Activated T-cell treated with anti-CD3 and anti-CD28 coated beads for 48 hours (primary cell): ENCODE measurements at places on chromosomes 6 and 20.

GRCh38 chr6:12474167-12475140 lies 184.3 kb downstream of the EDN1 start:
- no peak for DNase-seq

- no peak for DNase-seq
These were observed 19.9 kb downstream of the CAP2 start for GRCh38 chr6:17413313-17413750.

DNA sequence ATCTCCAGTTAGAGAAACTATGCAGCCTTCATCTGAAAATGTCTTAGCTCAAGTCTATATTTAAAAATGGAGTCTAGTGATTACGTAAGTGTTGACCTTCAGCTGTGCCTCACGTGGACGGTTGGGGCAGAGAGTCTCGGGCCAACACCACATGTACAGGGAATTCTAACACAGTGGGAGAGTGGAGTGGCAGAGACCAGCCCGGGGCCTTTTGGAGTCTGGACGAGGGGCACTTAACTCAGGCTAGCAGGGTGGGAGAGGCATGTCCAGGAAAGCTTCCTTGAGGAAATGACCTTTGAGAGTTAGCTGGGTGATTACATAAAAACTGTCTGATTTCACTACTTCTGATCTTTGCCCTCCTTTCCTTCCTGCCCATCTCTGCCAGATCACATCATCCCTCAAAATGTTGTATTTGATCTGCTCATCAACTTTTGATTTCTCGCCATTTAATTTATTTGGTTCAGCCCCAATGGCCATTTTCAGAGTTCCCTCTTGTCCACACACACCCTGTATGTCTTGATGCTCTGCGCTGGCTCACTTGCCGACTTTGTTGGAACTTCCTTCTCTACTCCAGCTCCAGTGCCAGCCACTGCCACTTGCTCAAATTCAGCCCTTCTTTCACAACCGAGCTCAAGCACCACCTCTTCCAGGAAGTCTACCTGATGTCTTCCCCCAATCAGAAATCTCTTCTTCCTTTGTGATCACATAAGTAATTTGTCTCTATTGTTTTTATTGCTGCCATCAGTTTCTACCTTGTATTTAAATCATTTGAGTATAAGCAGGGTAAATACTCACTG lies 2.6 kb downstream of the ARMC2 start:
- no peak for DNase-seq

GRCh38 chr6:12636336-12636735 lies 80.2 kb upstream of the PHACTR1 start:
- no peak for DNase-seq

- DNase-seq, result no peak
These were observed 378 bp upstream of the ERVFRD-1 start for GRCh38 chr6:11111769-11112437.

DNA sequence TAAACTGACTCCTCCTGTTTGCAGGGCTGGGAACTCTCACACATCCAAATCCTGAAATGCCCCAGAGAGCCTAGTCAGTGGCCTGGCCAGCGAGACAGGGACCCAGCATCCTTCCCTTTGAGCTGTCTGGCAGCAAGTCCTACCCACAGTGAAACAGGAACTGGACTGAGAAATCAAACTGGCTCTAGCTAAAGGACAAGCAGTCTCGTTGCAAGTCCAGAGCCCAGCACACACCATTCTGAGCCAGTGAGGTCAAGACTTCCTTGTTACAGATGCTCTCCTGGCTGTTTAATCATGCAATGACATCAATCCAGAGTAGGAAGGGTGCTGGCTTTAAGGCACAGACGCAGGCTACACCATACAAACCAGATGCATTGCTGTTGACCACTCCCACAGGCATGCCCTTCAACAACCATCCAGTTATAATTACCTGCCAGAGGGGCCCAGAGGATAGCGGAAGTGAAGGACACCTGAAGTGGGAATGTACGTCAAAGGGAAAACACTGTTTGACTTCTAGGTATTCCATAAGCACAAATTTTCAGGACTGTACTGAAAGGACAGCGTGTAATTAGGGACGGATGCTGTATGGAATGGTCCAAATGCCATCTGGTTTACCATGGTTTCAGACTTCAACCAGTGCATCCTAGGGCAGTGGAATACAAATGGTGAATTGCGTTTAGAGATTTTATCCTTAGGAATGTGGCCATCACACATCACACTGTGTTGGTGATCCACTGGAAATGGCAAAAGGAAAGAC lies 114.4 kb downstream of the SLC23A2 start:
- DNase-seq, result no peak

GRCh38 chr6:125944896-125945295 lies 11.7 kb upstream of the HINT3 start:
- DNase-seq, result no peak

GRCh38 chr6:143060354-143060805 lies 309 bp upstream of the AIG1 start:
- DNase-seq, result peak; percentile 66

GRCh38 chr6:79868098-79868722 lies 79.1 kb downstream of the ELOVL4 start:
- no peak for DNase-seq

DNA sequence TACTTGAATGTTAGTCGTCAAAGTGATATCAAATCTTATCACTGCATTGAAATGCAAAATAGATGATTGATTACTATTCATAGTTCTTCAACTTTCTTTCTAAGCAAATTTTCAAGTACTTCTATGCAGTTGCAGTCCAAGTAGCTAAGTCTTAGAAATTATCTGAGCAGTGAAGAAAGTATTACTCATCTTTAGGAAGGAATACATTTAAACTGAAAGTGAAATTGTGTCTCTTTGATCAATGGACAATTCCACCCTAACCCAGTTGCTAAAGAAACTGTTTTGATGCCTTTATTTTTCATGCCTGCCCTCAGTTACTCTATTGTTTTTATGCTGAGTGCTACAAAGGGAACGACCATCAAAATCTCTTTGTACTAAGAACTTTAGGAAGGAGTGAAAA lies 337.4 kb downstream of the GRIK2 start:
- no peak for DNase-seq

DNA sequence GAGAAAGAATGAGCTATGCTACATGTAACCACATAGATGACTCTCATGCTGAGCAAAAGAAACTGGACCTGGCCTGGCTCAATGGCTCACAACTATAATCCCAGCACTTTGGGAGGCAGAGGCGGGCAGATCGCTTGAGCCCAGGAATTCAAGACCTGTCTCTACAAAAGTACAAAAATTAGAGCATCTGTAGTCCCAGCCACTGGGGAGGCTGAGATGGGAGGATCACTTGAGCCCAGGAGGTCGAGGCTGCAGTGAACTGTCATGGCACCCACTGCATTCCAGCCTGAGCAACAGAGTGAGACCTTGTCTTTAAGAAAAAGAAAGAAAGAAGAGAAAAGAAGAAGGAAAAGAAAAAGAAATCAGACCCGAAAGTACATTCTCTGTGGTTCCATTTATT lies 41.7 kb downstream of the NCR2 start:
- DNase-seq, result no peak

GRCh38 chr6:119627908-119628669 lies 278.5 kb upstream of the MAN1A1 start:
- DNase-seq, result no peak

GRCh38 chr6:36094753-36095496 lies 35.4 kb upstream of the MAPK13 start:
- DNase-seq, result peak; percentile 75

DNA sequence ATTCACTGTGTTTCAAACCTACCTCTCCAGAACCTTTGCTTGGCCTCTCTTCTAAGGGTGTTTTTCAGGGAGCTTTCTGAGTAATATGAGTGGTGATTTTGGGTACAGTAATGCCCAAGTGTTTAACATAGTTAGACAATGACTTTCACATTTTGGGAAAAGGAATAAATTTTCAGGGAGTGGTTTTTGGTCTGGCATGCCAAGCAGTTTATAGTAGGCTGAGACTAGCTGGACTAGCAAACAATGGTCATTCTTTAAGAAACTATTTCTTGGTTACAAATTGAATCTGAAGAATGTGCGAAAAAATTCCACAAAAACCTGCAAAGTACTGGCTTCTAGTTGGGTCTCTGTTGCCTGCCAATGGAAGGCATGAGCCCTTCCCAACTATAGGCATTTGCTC lies 15.4 kb downstream of the FNDC1 start:
- no peak for DNase-seq

DNA sequence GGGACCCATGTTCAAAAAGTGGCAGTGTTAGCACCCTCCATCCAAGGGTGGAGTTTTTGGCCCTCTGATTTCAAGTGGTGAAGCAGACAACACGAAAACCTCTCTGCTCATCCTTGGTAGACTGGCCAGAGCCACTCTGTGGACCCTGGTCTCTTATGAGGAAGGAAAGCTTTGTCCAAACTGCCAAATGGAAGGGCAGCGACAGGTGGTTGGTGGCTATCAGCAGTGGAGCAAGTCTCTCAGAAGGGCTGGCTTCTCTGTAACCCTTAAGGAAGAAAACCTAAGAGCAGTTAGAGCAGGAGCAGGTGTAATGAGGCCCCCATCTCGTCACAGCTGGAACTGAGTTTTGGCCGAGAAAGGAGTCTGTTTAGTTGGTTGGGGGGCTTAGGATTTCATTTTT lies 155.8 kb downstream of the SLC16A10 start:
- no peak for DNase-seq
